Panc1 (cell line): ENCODE measurements at places on chromosomes 7 and 10.

- DNase-seq, result no peak
Measured at GRCh38 chr7:124761164-124761715, 4.4 kb downstream of the GPR37 start.

DNA sequence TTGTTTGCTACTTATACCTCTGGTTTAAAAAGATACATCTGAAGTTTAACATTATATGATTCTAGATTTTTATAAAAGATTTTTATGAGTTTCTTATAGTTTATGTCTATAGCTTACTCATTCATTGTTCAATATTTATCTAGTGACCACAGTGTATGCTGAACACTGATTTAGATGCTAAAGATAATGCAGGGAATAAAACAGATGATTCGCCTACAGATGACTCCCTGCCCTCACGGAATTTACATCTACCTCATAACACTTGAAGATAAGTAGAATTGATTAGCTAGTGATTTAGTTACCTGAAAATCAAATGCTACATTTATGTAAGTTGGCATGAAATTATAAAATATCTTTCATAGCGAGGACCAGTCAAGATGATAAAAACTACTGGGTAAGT, 105.8 kb downstream of the HIPK2 start:
- DNase-seq, result no peak

GRCh38 chr10:89741126-89741762, 39.9 kb downstream of the KIF20B start:
- no peak for DNase-seq

- DNase-seq, result no peak
Measured at GRCh38 chr7:101089876-101090275, 4.6 kb downstream of the TRIM56 start.

- DNase-seq, result no peak
Measured at GRCh38 chr7:5210751-5211338, 20.8 kb downstream of the WIPI2 start.

DNA sequence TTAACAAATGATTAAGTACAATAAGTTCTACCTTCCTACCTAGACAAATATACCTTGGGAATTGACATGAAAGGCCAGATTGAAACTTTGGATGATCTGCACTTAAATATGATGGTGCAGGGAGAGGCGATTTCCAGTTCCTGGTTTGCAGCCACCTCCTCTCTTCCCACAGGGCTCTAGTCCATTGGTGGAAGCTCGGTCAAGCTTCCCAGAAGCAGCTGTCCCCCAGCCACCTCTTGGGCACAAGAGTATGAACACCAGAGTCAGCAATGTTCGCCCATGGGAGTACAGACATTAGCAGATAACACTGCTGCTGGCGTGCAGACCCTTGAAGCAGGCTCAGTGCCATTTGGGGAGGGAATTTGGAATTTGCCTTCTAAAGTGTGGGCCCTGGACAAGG, 1.5 kb upstream of the CPVL start:
- DNase-seq, result no peak

GRCh38 chr7:21256310-21256877, 171.5 kb upstream of the SP4 start:
- DNase-seq, result no peak

- DNase-seq, result no peak
Measured at GRCh38 chr7:116249969-116250553, 39.7 kb downstream of the TES start.

GRCh38 chr10:70121281-70121949, 11.2 kb downstream of the AIFM2 start:
- DNase-seq, result no peak

- DNase-seq, result no peak
Measured at GRCh38 chr7:120718361-120718760, 139.6 kb downstream of the TSPAN12 start.

GRCh38 chr10:22681783-22682183, 32.6 kb downstream of the PIP4K2A start:
- DNase-seq, result peak; percentile 51

GRCh38 chr7:39923091-39923490, 27.0 kb upstream of the CDK13 start:
- DNase-seq, result no peak
